ENCODE measurements at places on chromosomes 3 and 15.

GRCh38 chr3:112632596-112632995 is 8.3 kb downstream of the CCDC80 start:
- no peak for DNase-seq

GRCh38 chr3:48563382-48563918 is at the start of gene UCN2:
TSS of gene UCN2 (minus strand) at chr3:48563781. CDS start at chr3:48563124, 657 bp downstream.
- no peak for DNase-seq

- DNase-seq = no peak
Measured at GRCh38 chr3:111936191-111936841, 42.5 kb upstream of the ABHD10 start.

GRCh38 chr3:23302271-23302670 is 99.1 kb downstream of the UBE2E2 start:
- DNase-seq = no peak

DNA sequence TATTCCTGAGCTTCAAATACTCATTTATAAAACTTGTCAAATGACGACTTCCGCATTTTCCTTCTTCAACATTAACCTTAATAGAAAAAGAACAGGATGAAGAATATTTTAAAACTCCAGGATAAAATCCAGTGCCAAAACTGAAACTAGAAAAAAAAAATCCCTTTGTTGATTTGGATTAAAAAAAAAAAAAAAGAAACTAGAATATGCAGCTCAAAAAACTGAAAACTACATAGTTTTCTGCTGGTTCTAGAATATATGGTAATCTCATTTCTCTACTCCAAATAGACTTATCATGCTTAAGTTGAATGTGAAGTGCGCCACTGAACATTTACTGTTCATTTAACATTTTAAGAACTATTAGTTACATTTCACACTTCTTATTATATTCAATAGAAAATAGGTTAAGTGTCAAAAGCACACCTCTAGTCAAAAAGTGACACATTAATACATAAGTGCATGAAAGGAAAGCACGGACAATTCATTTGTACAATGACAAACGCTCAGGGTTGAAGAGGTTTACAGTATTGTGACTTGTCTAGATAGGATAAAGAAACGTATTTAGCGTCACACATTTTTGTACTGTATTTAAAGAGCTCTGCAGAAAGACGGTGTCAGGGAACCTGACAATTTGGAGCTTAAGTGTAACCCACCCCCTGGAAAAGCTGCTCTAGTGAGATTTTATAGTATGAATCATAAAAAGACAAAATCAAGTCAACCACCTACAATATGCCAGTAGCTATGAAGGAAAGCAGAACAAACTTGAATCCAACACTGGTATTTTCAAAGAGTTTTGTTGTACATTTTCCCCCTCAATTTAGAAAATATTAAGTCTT is 5.8 kb downstream of the TRA2B start:
- no peak for DNase-seq

DNA sequence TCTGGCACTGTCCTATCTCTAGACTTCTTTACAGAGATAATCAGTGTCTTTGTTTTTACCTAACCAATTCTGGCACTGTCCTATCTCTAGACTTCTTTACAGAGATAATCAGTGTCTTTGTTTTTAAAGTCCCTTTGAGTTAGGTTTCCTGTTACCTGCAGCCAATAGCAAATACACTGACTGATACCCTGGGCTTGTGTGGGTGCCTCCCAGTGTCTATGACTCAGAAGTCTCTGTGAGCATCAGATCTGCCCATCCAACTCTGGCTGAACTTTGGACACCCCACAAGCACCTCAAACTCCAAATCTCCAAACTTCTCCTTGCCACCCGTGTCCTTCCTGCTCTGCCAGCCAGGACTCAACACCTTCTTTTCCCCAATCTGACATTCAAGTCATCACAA is 30.4 kb downstream of the SLC41A3 start:
- DNase-seq = no peak

- no peak for DNase-seq
Measured at GRCh38 chr15:88637841-88638625, 783 bp upstream of the ISG20 start.

All from activated naive CD8-positive, alpha-beta T cell treated with anti-CD3 and anti-CD28 coated beads, Interleukin-2, amount 50 U/mL, for 16 hours (primary cell).